AG09309 (cell line): ENCODE measurements at places on chromosomes 7 and 10.
A peak's percentile ranks its signal among the peaks of the same experiment; 100 is the strongest.

GRCh38 chr10:8402576-8402975, 348.1 kb downstream of the GATA3 start:
- no peak for DNase-seq

DNA sequence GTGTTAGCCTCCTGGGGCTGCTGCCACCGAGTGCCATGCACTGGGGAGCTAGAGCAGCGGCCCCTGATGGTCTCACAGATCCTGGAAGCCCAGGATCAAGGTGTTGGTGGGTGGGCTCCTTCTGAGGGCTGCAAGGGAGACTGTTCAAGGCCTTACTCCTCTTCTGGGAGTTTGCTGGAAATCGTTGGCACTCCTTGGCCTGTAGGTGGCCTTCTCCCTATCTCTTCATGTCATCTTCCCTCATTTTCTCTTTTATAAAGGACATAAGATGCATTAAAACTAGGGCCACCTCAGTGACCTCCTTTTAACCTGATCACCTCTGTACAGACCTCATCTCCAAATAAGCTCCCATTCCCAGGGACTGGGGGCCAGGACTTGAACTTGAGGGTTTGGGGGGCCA, 27.0 kb upstream of the ZNF862 start:
- DNase-seq, result no peak

DNA sequence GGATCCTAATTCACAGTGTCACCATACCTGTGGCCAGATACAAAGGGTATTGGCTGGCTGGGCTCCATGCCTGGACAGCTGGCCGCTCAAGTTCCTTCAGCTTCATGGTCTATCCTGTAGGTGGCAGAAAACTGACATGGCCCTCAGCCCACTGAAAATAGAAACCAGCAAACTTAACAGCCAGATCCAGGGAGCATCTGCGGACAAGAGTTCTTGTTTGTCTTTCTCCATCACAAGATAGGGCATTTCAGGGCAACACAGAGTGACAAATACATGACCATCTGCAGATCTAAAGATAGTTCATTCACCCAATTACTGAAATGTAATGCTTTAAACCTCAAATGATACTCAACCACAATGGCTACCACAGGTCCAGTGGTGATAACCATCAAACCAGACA, 2.8 kb downstream of the SEC31B start:
- no peak for DNase-seq

GRCh38 chr10:79397051-79397450, 48.4 kb downstream of the ZCCHC24 start:
- DNase-seq, result no peak

DNA sequence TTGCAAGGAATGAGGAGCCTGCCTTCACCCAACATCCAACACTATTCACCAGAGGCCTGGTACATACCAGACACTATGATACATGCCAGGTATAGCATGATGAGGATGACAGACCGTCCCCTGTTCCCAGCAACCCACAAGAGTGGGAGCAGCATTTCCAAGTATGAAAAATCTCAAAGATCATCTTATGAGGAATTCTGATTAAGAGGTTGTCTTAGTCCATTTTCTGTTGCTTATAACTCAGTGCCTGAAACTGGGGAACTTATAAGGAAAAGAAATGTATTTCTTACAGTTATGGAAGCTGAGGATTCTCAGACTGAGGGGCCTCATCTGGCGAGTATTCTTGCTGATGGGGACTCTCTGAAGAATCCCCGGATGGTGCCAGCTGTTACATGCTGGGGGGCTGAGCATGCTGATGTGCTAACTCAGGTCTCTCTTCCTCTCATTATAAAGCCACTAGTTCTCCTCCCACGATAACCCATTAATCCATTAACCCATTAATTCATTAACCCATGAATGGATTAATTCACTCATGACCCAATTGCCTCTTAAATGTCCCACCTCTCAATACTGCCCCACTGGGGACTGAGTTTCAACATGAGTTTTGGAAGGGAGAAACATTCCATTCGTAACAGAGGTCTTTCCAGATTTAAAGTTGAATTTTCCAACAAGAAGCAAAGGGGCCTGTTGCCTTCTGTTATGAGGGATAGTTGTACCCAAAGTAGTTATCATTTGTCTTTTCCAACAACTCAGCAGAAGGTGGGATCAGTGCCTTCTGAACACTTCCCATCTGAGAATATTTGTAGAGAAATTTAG, 173.9 kb downstream of the HERPUD2 start:
- DNase-seq, result no peak

GRCh38 chr10:22340329-22341189, 4.7 kb upstream of the SPAG6 start:
- DNase-seq, result no peak

DNA sequence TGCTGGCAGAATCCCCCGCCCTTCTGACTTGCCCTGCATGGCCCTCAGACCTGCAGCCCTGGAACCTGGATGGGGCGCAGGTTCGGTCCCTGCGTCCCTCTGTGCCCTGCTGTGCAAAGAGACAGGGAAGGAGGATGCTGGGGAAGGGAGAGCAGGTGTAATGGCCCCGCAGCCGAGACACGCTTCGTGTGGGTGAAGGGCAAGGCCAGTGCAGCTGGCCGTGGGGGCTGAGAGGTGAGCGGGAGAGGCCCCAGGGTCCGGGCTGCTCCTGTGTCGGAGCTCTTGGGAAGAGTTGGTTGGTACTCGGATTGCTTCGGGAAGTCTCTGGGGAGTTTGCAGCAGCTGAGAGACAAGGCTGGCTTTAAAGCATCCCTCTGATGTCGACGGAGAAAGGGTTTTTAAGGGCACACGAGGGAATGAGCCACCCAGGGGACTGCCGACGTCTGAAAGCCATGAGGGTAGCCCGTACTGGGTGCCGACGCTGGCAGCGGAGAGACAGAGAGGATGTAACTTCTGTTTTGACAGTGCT, 6.5 kb downstream of the ELFN1 start:
- DNase-seq, result no peak

GRCh38 chr10:29957236-29957635, 102.2 kb downstream of the JCAD start:
- DNase-seq, result no peak

- DNase-seq, result no peak
These were observed 1.9 kb downstream of the PDE6C start for GRCh38 chr10:93614101-93614825.

DNA sequence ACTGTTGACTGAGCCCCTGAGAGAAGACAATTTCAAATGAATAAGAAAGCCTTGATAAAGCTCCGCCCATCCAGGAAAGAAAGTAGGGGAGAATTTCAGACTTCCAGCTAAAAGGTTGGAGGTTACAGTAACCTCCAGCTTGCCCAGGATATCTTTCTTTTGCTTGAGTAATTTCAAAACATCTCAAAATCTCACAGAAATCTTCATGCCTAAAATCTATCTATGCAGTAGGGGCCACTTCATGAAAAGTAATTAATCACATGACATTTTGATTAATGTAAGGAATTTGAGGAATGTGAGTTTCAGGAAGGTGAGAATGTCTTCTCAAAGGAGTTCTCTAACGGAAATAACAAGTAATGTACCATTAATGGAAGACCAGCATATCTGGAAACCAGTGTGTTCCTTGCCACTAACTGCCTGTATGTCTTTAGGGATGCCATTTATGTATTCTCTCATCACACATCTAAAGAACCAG, 24.2 kb downstream of the TRIL start:
- DNase-seq, result no peak

DNA sequence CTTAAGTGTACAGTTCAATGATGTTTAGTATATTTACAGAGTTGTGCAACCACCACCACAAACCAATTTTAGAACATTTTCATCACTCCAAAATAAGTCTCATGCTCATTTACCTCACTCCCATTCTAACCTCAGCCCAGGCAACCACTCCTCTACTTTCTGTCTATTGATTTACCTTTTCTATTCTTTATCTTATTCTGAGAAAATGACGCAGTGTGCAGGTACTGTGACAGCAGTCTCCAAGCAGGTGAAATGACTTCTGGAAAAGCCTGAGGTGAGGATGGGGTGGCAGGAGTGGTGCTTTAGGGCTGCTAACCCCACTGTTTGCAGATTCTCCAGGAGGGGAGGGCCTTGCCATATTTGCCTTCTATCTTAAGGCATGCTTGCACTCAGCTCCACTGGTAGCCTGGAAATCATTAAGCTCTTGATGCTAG, 39.5 kb downstream of the GARS1 start:
- no peak for DNase-seq

GRCh38 chr10:35339942-35340341, 3.6 kb downstream of the CCNY start:
- DNase-seq, result no peak

GRCh38 chr7:117841611-117842010, 31.6 kb downstream of the CTTNBP2 start:
- no peak for DNase-seq

DNA sequence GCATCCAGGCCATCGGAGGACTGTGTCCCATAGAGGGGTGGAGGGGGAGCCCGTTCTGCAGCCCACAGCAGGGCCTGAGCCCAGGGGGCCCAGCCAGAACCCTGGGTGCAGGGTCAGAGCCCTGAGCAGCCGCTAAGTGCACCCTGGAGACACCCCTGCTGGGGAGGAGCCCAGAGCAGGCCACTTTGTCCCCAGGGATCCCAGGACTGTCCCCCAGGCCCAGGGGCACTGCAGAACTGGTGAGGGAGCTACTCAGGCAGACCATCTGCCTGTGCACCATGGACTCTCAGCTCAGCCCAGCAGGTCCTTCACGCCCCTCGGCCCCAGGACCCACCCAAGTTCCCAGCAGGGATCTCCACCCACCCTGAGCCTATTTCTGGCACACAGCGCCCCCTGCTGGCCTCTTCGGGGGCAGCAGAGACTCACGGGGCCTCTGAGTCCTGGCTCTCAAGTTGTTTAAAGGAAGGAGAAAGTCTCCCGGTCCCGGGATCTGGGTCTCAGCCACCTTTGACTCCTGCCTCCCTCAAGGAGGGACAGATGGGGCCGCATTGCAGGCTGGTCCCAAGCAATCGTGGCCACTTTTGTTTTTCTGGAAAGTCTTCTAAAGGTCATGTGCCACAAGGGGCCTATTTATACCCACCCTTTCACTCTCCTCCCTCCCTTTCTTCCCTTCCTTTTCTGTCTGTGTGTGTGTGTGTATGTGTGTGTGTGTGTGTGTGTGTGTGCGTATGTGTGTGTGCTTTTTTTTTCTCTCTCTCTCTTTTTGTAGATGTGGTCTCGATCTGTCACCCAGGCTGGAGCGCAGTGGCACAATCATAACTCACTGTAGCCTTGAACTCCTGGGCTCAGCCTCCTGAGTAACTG, 90.3 kb downstream of the MYL10 start:
- DNase-seq, result no peak

DNA sequence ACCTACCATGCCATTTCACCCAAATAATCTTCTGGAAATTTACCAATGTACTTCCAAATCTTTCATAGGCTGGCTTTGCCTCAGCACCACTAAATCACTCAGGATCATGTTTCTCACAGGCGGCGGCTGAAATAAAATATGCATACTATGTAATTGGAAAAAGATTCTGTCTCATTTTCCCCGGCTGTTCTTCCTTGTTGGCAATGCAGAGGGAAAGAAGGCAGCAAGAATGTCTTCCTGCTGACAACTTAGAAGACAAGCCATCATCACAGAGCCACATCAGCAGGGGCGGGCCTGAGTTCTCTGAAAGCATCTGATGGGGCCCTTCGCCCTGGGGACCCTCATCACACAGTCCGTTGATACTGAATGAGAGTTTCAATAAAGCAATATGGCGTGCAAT, 39.2 kb upstream of the COL1A2 start:
- DNase-seq, result no peak

GRCh38 chr10:43292755-43293676, 26.2 kb upstream of the RASGEF1A start:
- peak; percentile 11 for DNase-seq

DNA sequence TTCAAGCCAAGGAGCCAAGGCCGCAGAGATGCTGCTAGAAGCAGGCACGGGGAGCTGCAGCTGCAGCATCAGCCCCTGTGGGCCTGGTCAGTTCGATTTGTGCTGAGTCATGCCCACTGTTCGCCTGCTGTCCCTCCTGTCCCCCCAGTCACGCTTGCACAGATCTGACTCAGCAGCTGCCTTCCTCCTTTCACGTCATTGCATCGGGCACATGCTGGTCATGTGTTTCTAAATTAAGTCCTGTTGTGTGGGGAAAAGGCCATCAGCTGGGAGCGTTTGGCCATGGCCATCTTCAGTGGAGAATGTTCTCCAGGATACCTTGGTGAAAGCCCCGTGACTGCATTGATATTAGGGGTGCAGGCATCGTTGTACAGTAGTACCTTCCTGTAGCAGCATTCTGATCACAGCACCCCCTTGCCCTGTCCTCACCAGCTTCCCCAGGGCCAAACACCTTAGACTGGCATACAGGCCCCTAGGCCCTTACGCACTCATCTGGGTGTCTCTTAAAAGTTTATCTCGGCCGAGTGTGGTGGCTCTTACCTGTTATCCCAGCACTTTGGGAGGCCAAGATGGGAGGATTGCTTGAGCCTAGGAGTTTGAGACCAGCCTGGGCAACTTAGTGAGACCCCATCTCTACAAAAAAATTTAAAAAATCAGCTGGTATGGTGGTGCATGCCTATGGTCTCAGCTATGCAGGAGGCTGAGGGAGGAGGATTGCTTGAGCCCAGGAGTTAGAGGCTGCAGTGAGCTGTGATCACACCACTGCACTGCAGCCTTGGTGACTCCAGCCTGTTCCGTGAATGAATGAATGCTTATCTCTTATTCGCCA, 23.2 kb downstream of the POR start:
- DNase-seq, result peak; percentile 77
